ENCODE measurements at places on chromosomes 3 and 15.

DNA sequence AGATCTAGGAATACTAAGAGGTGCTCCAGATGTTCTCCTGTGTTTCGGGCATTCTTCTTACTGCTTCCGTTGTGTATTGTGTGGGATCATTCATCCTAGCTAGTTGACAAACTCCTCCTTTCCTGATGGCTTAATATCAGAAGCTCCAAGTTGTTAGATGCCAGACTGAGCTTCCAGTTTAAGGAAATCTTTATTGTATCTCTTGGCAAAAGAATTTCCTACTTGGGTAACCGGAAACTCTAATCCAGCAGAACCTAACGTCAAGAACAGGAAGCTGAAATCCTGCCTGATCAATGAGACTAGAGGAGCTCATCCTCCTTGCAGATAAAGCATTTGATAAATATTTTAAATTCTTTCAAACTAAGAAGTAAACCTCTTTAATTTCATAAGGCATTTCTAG, 27.7 kb upstream of the MYH15 start:
- no peak for DNase-seq

GRCh38 chr3:19947549-19948225, 790 bp downstream of the RAB5A start:
- DNase-seq = peak; percentile 47

- DNase-seq = no peak
These were observed 32.4 kb downstream of the C2CD4A start for GRCh38 chr15:62099094-62099601.

GRCh38 chr3:197793247-197793646, 2.2 kb downstream of the LRCH3 start:
- peak; percentile 76 for DNase-seq

DNA sequence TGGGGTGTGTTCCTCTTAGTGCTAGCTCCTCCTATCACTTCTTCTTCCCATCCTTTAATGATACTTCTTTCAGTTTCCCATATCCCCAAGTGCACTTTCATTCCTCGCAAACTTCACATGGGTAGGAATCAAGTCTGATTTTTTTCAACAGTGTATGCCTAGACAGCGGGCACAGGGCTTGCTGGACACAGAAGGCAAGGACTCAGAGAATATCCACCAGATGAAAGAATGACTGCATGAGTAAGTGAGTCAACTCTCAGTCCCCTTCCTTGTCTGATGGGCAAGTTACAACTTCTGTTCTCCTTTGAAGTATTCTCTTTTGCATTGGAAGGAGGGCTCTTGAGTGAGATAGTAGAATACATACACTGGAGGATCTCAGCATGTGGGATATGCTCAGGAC, 3.1 kb upstream of the SQOR start:
- no peak for DNase-seq
